ENCODE measurements at places on chromosomes 2 and 18.

GRCh38 chr2:106176446-106177099, 17.5 kb downstream of the UXS1 start:
- no peak for DNase-seq

DNA sequence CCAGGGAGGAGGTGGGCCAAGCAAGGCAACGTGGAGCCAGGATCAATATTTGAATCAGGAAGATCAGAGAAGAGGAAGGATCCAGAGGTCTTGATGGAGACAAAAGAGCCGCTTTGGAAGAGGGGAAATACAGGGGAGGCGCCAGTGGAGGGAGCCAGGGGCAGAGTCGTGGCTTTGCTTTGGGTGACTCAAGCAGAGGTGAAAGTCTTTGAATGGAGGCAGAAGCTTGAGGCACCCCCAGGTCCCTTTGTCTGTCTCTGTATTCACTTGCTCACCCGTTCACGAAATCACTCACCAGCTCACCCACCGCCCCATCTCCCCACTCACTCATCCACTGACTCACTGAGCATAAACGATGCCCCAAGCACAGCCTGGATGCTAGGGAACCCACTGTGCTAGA, 134.1 kb downstream of the ACOXL start:
- DNase-seq = no peak

DNA sequence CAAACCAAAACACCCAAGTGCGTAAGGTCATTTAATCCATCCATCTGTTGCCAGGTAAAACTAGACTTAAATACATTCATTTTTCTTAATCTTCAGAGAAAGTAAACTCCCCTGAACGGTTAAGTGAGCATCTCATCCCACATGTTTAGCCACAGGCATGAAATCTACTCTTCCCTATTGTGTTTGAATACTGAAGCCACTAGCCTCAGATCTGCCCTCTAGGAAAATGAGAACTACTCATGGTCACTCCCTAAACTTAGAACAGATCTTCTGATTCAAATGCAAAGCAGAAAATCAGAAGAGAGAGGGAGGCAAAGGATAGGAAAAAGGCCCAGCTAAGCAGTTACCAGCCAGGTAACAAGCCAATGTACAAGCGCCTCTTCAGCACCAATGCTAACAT, 7.1 kb downstream of the TMEM247 start:
- DNase-seq = no peak

DNA sequence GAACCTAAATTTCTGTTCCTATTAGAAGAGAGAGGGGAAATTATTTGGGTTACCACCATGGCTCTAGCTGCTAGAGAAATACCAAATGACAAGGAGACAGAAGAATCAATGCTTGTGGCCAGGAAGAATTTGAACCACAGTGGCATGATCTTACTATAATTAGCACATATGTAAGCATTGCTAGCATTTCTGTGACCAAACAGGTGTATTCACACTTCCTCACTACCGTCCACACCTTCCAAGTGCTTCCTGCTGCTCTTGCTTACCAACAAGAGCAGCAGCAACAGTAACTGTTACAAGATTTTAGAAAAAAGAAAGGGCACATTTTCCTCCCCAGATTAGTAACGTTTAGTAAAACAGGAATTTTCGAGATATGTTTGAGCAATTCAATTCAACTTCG, 60.5 kb downstream of the CDH7 start:
- no peak for DNase-seq

DNA sequence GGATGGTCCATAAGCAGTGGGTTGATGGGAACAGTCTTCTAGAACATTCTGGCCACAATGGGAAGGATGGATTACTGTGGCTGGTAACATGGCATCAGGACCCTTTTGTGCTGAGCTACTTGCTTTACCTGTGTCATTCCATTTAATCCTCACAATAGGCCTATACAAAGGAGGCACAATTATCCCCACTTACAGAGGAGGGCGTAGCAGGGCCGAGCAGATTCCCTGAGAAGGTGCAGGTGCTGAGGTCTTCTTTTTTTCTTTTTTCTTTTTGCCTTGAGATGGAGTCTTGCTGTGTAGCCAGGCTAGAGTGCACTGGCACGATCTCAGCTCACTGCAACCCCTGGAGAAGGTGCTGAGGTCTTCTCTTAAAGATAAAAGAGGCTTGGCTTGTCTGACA, 6.7 kb upstream of the LRRC30 start:
- no peak for DNase-seq

DNA sequence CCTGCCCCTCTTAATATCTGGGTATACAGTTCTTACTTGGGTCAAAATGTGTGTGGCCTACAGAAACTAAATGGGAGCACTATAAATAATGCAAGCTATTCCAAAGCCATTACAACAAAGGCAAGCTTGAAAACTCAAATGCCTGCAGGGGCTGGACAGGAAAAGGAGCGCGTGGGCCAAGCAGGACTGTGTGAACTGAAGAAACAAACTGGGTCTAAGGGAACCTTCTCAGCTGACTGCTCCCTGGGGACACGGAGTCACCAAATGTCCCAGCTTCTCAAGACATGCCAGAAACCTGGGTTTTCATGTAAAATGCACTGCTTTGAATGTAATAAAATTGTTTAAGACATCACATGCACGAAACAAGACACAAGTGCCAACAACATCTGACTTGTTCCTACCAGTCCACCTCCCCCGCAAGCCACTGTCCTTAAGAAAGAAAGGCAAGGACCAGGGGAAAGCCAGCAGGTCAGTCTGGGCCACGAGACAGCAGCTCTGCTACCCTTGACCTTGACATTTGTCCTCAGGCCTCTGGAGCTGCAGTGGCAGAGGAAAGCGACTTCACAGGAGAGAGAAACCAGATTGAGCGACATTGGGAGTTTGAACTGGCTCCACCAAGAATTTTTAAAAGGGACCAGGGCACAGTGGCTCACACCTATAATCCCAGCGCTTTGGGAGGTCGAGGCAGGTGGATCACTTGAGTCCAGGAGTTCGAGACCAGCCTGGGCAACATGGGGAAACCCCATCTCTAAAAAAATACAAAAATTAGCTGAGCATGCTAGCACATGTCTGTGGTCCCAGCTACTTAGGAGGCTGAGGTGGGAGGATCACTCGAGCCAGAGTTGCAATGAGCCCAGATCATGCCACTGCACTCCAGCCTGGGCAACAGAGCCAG, 89.7 kb upstream of the SH3BP4 start:
- no peak for DNase-seq

DNA sequence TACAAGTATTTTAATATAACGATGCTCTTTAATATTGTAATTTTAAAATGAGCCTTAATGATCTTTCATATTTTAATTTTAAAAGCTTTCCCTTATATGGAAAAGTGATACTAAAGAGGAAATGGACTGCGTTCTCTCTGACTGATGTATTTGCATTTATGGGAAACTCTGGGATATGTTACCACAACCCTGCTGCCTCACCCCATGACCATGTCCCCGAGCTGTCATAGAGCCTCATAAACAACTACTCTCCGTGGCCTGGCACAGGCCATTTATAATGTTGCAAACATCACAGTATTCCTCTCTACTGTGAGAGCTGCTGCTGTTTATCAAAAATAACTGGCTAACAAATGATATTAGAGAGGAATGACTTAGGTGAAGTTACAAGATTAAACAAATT, 75.8 kb upstream of the SEC11C start:
- no peak for DNase-seq

DNA sequence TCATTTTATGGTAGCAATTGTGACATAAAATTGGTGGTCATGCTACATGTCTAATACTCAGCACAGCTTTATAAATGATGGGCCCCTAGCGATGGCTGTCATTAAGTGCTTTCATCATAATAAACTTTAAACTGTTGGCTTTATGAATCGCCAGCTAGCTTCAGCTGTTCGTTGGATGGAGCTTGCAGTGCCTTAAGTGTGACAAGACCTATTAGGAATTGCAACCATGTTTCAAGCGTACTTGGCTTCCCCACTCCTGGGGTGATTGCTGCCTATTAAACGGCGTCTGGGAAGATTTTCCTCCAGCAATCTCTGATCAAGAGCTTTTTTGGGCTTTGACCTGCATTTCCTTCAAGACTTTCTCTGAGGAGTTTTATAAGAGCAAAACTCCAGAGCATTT, 164.5 kb upstream of the SIX3 start:
- no peak for DNase-seq

- DNase-seq = no peak
These were observed 57.1 kb upstream of the ITGB6 start for GRCh38 chr2:160257041-160257742.

GRCh38 chr2:216619411-216620393, 13.5 kb upstream of the IGFBP2 start:
- DNase-seq = no peak

DNA sequence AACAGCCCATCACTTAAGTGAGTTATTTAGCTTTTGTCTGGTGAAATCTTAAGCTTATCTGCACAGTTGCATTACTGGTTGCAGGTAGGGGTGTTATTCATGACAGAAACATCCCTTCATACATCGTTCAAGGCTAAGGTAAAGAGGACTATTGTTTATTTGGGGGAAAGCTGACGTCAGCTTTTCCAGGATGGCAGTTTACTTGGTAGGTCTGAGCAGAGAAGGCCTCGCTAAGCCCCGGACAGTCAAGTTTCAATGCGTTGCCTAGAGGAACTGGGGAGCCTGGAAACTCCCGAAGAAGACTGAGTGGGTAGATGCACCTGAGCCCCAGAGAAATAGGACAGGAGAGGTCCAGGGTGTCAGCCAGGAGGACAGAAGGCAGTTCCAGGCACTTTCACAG, 2.2 kb downstream of the RNU4ATAC start:
- DNase-seq = no peak

GRCh38 chr2:15579641-15580040, 12.0 kb upstream of the DDX1 start:
- no peak for DNase-seq

DNA sequence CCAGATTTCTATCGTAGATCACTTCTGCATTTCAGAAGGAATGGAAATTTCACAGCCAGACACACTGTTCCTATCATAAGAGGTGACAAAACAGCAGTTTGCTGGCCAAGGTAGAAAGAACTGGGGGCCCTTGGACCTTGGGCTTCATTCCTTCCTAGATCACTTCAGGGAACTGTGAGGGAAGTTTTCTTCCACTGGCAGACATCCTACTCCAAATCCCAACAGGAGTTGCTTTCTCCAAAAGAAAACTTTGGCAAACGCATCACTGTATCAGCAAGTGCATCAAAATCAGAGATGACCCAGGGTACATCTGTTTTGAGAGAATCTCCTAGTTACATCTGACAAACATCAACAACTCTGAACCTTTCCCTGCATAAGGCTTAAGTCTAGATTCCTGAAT, 348.4 kb upstream of the KLHL29 start:
- DNase-seq = no peak

DNA sequence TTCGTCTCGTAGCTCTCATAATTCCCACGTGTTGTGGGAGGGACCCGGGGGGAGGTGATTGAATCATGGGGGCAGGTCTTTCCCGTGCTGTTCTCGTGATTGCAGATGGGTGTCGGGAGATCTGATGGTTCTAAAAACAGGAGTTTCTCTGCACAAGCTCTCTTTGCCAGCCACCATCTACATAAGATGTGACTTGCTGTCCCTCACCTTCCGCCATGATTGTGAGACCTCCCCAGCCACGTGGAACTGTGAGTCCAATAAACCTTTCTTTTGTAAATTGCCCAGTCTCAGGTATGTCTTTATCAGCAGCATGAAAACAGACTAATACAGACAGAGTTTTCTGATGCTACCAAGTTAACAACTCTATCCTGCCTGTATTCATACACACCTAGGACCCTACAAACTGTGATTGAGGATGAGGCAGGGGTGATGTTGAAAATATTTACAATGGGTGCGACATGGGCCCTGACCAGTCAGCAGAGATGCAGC, 3.9 kb downstream of the APOB start:
- no peak for DNase-seq

- no peak for DNase-seq
These were observed 1.6 kb upstream of the KCNJ3 start for GRCh38 chr2:154696810-154697417.

GRCh38 chr2:172712251-172712650, 23.4 kb upstream of the RAPGEF4 start:
- no peak for DNase-seq

- DNase-seq = no peak
These were observed 63.5 kb upstream of the ST3GAL5 start for GRCh38 chr2:85952196-85952734.

- DNase-seq = no peak
These were observed 24.4 kb downstream of the CXCR4 start for GRCh38 chr2:136093583-136093982.

DNA sequence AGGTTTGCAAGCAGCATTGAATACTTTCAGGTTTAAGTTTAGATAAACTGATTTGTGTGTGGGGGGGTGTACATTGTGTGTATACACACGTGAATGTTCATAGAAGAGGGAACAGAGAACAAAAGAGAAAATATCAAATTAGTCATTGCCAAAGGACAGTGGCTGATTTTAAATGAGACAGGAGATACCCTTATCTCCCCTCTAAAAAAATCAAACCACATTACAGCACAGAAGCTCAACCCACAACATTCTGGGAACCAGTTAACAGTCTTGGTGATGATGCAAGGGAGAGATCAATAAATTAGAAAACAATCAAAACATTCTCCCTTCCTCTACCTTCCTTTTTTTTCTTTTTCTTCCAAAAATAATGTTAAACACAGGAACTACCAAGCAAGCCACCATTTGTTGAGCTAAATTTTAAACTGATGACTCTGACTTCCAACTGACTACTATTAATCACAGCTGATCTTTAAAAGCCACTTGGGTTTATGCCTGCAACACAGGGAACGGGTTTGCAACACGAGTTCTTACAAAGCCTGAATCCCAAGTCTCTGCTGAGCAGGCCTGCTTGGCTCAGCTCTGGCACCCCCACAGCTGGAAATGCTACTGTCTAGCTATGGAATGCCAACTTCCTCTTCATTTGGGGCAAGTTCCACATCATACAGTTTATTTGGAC, 119.2 kb upstream of the ACVR1C start:
- DNase-seq = no peak

DNA sequence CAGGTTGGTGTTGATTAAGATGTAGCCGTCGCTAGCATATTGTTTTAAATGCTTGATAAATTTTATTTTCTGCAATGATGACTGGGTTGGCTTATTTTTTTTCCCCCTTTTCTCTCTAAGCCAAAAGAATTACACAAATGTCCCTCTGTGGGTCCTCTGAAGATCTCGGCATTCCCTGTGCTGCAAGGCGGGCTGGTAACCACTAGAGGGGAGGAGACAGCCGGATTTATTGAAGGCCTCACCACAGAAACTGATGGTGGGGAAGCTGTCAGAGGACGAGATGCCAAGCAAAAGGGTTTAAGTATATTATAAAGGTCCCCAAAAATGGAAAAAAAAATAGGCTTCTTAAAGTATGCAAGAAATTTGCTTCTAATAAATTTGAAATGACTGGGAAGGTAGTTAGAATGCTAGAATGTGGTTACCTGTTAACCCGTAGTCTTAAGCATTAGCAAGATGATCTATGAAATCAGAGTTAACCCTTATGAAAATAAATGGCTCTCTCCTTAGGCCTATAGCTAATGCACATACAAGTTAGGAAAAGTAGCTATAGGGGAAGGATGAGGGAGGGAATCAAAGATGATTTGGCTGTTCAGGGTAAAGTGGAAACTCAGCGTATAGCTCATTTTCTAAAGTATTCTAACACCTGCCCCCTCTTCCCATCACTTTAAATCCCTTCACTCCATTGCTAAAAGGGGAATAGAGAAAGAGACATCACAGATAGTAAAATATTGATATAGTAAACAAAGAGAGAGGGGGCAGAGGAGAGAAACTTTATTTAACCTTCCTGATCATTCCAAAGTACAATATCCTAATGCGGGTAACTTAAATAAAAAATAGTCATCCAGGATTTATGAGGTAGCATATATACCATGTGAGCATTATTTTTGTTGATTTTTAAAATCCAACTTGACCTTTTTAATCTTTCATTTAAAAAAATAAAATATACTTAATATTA, 894.5 kb upstream of the POU3F3 start:
- no peak for DNase-seq
